Activated gamma-delta T cell treated with Interleukin-2 at 50 U/mL for 16 hours (primary cell): ENCODE measurements at places on chromosomes 7 and 10.

- no peak for DNase-seq
Observed at GRCh38 chr7:87592300-87592699, 8.4 kb downstream of the ABCB1 start.

DNA sequence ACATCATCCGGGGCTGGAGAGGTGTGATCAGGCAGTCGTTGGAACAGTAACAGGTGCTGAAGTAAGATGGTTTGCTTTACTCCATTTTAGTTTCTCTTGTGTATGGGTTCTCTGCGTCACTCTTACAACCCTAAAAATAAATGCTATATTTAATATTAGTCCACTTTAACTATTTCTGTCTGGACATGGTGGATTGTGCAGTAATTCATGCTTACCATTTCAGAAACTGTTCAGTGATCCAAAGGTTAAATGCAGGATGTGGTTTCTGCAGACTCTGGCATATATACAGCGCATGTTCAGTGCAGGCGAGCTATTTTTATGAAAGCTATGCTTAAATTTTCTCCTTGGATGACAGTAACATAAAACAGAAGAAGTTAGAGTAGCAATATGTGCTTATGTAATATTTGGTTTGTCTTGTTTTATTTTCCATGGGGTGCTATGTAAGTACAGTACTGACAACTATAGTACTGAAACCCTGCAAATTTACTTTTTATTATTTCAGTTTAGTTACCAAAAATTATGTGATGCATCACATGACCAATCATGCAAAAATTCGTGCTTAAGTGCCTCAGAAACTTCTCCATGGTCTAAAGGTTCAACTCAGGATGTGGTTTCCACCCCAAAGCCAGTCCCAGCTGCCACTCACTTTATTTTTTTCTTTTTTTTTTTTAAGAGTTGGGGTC lies 46.6 kb upstream of the GRID1 start:
- DNase-seq, result no peak

DNA sequence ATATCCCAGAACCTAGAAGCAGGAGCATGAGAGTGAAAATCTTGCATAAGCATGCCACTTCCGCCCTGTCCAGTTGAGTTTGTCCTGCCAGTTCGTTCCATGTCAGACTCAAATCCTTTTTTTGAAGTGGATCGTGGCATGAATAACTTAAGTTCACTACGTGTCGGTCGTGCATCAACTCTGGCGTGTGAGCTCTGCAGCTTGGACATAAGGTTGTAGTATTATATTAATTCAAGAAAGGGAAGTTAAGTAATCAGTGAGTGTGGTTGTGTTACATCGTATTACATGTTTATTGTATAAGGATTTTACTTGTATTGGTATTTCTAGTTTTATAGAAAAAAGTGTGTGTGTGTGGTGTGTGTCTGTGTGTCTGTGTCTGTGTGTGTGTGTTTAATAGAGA lies 23.0 kb downstream of the CDC123 start:
- no peak for DNase-seq

- DNase-seq, result no peak
Observed at GRCh38 chr10:24279166-24279565, 70.2 kb downstream of the KIAA1217 start.

DNA sequence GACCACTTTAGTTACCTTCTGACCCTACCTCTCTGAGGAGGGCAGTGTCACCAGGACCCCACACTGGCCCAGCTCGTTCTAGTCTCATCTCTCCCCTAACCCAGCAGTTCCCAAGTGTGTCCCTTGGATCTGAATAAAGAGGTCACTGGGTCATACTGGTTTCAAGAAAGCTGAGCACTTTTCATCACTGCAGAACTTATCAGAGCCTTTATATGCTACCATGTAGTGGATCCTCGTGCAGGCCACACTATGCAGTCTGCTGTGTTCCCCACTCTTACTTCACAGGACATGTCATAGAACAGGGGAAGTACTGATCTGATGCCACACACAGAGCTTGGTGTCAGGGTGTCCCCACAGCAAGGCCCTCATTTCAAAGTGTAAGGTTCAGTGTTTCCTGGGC lies 113.8 kb downstream of the GFRA1 start:
- no peak for DNase-seq

GRCh38 chr10:24408365-24408764 lies 199.4 kb downstream of the KIAA1217 start:
- DNase-seq, result no peak

DNA sequence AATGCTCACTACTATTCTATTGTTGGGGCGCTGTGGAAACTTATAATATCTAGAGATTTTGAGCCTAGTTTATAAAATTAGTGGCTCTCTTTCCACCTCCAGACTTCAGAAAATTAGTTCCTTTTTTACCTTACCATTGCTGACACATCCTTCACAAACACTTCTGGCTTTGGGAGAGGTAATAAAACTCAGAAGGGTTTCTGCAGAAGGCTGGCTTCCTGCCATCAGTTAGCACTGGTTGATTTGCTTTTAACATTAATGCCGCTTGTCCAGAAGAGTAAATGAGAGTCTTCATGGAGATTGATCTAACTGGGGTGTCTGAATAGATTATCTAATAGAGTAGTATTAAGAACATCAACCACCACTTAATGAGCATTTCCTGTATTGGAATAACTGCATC lies 20.3 kb downstream of the ACSM6 start:
- DNase-seq, result no peak

- DNase-seq, result no peak
Observed at GRCh38 chr7:30465811-30466180, 12.8 kb downstream of the NOD1 start.

GRCh38 chr7:101299511-101300464 lies 21.8 kb downstream of the IFT22 start:
- no peak for DNase-seq

GRCh38 chr10:133324198-133324792 lies 12.4 kb downstream of the CALY start:
- peak; percentile 46 for DNase-seq

GRCh38 chr10:107548301-107548700 lies 383.8 kb upstream of the SORCS1 start:
- no peak for DNase-seq

- DNase-seq, result no peak
Observed at GRCh38 chr7:27971171-27971812, 209.3 kb downstream of the JAZF1 start.

- DNase-seq, result no peak
Observed at GRCh38 chr10:15515202-15515601, 144.1 kb upstream of the FAM171A1 start.

GRCh38 chr7:147878912-147879661 lies 711.5 kb upstream of the C7orf33 start:
- DNase-seq, result no peak

- DNase-seq, result no peak
Observed at GRCh38 chr7:74612015-74612829, 45.3 kb upstream of the GTF2I start.

DNA sequence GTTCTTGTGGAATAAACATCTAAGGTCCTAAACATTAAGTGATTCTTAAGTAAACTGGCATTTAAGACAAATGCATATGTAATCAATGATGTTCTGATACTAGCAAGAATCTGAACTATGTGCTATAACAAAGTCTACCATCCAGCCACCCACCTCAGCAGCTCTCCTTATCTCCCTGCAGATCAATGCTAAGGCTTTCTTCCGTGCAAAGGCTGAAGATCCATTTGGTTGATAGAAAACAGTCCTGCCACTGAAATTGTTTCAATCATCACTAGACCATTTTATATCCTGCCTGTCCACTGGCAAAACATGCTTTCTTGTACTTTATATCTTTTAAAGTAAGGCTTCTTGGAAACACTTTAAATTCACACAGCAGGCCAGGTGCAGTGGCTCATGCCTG lies 6.3 kb upstream of the SMKR1 start:
- DNase-seq, result no peak

- no peak for DNase-seq
Observed at GRCh38 chr10:60952067-60952845, 8.3 kb upstream of the RHOBTB1 start.

DNA sequence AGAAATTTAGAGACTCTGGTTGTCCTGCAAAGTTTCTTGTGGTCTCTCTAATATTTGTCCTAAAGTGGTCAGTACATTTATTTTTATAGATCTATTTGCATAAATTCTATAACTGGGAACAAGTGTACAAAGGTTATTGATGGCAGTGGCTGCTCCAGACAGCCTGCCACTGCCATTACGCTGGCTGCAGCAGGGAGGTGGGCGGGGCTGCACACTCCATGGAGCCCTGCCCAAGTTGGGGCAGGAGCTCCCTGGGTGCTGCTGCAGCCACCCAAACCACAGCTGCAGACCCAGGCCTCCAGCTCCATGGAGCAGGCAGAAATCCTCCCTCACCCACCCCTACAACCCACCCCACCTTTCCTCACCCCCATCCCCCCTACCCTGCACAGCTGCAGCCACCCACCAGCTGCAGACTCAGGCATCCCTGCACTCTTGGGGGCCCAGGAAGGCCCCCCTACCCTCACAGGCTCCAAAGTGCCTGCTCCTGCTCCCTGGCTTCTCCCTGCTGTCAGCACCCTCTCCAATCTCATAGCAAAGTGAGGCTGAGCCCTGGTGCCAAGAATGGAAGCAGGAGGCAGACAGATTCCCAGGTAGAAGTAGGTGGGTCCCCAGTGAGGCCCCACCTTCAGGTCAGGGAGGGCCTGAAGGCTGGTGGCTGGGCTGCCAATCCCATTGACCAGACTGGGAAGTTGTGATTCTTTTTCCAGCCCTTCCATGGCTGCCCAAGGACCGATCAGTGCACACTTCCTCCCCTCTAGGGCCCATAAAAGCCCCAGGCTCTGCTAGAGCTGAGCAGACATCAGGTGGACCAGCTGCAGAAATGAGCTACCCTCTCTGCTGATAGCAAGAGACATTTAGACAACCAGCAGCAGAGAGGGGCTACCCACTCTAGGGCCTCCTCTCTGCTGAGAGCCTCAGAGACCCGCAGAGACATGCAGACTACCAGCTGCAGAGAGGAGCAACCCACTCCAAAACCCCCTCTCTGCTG lies 4.8 kb upstream of the CYP3A43 start:
- DNase-seq, result no peak

GRCh38 chr7:129845178-129845971 lies 107.4 kb downstream of the UBE2H start:
- DNase-seq, result no peak

GRCh38 chr10:84270708-84271107 lies 25.9 kb downstream of the RGR start:
- no peak for DNase-seq

DNA sequence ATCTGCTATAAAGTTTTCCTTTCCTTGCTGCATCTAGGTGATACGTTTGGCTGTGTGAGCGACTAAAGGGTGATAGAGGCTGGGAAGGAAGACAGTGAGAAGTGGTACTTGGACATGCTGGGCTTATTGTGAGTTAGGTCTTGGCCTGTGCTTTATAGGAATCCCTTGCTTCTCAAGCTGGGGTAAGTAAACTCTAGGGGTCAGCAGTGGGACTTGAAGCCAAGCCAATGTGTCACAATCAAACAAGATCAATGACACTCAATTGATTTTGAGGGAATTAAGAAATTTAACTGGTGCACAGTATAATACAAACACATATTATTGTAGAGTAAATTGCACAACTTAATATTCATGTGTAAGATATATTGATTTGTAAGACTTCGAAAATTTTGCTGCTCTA lies 155.8 kb upstream of the AOAH start:
- DNase-seq, result no peak

DNA sequence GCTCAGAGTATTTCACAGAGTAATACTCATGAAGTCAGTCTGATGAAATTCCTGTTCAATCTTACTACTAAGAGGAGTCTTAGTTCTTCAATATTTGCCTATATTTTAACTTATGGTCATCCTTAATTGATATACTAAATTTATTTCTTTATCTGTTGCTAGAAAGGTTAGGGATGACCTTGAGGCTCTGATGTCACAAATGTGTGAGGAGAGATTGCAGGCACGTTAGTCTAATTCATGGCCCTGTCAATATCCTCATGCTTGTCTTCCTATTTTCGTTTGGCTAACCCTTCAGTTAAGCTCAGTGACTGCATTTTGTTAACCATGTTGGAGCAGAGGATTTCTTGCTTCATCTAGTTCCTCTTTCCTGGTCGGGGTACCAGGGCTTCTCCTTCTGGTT lies 704.7 kb upstream of the COBL start:
- no peak for DNase-seq

- no peak for DNase-seq
Observed at GRCh38 chr10:122018491-122018890, 29.5 kb downstream of the TACC2 start.

DNA sequence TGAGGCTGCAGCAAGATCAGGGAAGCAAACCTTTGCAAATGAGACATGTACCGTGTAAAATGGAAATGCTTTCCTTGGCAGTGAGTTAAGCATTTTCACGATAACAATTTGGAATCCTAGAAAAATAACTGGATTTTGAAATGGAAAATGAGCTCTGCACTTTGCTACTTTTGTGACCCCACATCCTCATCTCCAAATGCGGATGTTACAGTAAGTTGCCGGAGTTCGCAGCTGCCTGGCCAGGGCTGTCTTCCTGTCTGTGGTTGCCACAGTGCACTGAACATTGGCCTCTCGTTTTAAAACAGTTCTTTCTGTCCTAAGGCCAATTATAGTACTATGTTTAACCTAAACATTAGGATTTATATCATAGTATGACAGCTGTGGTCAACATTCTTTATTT lies 136.2 kb upstream of the FZD8 start:
- no peak for DNase-seq

DNA sequence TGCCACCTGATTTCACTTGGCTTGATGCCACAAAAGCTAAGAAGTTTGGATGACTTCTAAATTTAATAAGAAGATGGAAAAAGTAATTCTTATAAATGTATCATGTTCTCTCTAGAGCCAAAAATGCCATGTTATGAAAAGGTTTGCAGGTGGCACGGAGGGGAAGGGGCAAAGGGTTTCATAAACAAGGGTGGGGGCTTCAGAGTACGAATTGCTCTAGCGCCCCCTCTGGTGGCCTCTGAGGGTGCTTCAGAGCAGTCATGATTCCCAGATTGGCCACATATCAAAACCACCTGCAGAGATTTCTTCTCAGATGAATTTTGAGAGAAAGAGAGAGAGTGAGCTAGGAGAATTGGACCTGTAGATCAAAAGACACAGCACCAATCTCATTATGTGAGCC lies 208.6 kb upstream of the YAE1 start:
- no peak for DNase-seq

GRCh38 chr10:83816942-83817341 lies 322.4 kb upstream of the GHITM start:
- DNase-seq, result no peak
